Muscle of leg (tissue), 16 donors: ENCODE measurements at places on chromosomes 6 and 20. TPM values are rescaled to one million over a fixed set of nuclear protein-coding genes. Genes with fewer than 3 reads are reported as not detected.

DNA sequence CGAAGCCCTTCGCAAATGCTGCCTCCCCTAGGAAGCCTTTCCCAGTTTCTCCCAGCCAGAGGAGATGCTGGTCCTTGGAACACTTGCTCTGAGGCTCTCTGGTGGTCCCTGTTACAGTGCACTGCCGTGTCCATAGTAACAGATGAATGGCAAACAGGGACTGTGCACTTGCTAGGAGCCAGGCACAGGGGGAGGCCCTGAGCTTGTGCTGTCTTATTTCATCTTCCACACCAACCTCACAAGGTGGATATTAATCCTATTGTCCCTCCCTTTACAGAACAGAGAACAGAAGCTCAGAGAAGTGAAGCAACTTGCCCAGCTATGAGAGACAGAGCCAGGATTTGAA is 19.0 kb downstream of the SRC start:
- DNase-seq: no peak

- no peak for DNase-seq
These were observed 39.4 kb downstream of the MAP7 start for GRCh38 chr6:136510782-136511181.

GRCh38 chr20:62050166-62051120 is 15.2 kb downstream of the TAF4 start:
- no peak for DNase-seq

- no peak for DNase-seq
These were observed 14.1 kb downstream of the OSBPL2 start for GRCh38 chr20:62252342-62252966.

C6orf141 gene
- 2.8 TPM for polyA plus RNA-seq

DNA sequence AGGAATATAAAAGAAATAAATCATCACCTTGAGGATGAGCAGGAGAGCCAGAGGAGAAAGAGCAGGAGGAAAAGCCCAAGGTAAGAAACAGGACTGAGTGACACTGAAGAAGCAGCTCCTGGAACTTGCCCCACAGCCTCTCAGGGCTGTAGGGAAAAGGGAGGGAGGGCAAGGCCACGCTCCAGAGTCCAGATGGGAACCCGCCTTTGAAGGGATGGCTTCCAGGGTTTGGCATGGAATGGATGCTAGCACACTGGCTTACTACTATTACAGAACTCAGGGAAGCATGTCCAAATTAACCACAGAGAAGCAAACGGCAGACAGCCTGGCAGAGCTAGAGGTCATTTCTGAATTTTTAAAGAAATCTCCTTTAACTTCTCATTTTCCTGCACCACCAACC is 26.8 kb downstream of the RALGAPA2 start:
- DNase-seq: no peak

GRCh38 chr20:19880256-19881079 is 122.4 kb downstream of the RIN2 start:
- no peak for DNase-seq

DNA sequence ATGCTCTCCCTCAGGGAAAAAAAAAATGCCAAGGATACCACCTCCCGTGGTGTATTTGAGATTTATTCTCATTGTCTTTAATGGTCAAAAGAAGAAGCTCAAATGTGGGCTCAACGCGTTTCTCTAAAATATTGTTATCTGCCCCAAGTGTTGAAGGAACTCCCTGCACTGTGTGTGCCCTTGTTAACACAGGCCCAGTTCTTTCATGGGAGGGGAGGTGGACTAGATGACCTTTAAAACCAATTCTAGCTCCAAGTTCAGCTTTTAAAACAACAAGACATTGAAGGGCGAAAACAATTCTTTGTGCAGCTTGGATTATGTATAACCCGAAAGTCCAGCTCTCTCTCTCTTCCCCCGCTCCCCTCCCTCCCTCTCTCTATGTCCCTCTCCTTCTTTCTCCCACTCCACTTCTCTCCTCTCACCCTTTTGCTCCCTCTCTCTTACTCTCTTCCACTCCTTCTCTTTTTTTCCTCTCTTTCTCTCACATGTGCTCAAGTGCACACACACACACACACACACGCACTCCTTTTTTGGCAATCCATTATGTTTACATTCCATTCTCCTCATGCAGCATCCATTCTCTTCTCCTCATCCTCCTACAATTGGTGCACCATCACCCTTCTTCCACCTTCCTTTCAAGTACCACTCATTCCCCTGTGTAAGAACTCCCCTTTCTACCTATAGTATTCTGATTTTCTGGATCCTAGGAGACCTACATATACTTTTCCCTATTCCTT is 8.5 kb downstream of the HLA-DMB start:
- peak; percentile 32 for DNase-seq

SLC4A11 gene
- 0.53 TPM for polyA plus RNA-seq

LST1 gene
- polyA plus RNA-seq: 5.0 TPM

DNA sequence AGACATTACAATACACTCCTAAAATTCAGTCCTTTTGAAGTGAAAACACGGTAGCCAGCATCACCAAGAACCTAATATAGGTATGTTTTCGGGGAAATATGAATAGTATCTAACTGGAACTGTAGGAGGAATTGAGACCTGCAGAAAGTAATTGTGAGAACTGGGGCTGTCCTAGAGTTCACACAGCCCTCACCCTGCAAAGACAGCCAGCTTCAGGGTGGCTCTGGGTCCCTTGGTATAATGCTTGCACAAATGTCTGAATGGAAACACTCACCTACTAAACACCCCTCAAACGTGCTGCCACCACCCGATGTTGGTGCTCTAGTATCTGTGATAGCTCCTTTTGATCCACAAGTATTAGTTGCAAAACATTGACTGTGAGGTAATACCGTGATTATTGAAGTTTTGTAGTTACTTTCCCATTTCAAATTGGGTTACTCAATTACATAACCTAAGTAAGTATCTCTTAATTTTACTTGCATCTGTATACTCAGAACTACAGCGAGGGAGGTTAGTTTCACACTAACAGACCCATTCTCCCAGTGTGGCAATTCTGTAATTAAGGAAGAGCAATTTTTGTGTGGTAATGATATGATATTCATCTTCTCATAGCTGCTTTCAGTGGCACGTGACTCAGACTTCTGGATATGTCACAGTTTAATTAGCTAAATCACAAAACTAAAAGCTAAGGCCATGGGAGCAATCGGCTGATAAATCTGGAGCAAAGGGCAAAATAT is 129.5 kb downstream of the INSM1 start:
- DNase-seq: no peak

MYH7B gene
- 73.6 TPM for polyA plus RNA-seq

- peak; percentile 22 for DNase-seq
These were observed 24.1 kb downstream of the NPEPL1 start for GRCh38 chr20:58716476-58717277.

- no peak for DNase-seq
These were observed 12.2 kb upstream of the RSPH3 start for GRCh38 chr6:159012201-159012600.

DNA sequence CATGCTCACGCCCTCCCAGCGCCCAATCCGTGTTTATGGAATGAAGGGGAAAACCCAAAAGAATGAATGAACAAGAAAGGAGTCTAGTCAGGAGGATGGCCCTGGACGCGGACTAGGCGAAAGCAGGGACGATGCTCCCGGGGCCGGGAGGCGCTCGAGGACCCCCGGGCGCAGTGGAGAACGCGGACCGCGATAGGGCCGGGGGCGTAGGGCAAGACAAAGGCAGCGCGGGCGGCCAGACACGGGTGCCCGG is 758 bp downstream of the GCLC start:
- no peak for DNase-seq

GRCh38 chr20:60667641-60668040 is 584.4 kb upstream of the CDH4 start:
- DNase-seq: peak; percentile 16

DNA sequence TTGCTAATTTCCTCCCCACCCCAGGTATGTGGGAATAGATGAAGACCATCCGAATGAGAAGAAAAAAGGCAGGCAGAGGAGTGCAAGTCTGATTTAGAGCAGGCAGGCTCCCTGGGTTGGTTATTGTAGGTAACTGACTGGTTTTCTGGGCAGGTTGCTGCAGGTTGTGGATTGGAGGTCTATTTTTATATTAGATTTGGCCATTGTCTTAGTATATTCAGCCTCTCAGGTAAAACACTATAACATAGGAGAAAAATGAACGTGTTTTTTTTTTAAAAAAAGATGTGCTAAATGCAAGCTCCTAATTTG is 492 bp upstream of the TBC1D7 start:
- no peak for DNase-seq

DNA sequence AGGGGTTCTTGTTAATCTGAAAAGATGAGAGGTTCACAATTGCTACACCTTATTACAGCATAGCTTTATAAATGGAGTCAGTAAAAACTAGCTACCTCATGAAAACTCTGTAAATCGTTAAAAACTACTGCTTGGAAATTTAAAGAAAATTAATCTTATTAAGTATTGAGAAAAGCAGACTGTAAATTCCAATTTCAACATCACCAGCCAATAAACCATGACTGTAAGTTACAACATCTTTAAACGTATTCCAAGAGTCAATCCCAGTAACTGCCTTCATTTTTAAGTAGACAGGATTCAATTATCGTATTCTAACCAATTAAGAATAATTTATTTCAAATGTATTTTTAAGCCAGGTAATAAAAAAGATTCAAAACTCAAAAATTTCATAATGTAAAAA is 70.3 kb downstream of the ATG5 start:
- DNase-seq: no peak

DNA sequence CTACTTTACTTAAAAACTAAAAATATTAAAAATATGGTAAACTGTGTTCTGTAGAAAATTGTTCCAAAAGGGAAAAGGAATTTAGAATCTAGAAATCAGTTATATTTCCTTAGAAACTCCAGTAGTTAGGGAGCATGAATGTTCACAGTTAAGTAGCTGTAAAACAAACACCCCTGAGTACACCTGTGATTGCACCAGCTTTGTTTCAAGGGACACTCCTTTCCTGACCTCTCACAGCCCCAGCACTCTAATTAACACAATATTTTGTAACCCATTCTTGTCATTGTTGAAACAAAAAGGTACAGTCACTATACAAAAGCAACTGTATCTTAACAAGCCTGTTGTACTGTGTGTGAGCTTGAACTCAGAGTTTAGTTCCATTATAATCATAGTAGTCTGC is 72.3 kb downstream of the NCOA7 start:
- DNase-seq: no peak

DNA sequence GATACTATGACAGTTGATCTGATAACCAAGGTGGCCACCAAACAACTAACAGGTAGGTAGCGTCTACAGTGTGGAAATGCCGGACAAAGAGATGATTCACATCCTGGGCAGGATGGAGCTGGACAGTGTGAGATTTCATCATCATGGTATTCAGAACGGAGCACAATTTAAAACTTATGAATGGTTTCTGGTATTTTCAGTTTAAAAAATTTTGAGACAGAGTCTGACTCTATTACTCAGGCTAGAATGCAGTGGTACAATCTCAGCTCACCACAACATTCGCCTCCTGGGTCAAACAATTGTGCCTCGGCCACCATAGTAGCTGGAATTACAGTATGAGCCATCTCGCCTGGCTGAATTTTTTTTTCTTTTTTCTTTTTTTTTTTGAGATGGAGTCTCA is 43.8 kb downstream of the CEP57L1 start:
- DNase-seq: no peak

DNA sequence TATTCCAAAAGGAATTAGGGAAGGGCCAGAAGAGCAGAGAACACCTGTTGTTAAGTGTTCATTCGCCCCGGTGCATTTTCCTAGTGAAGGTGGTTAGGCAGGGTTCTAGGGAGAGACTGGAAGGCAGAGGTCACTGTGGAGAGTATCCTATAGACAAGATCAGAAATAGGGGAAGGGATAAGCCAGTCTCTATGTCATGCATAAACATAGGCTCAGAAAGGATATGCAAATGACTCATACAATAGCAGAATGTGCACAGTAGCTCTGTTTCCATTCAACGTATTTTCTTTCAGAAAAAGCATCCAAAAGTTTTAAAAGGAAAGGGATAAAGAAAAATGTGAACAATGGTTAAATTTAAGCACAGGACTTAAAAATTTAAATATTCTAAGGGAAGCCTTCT is 47.4 kb downstream of the BMP6 start:
- no peak for DNase-seq

ZC2HC1B gene
- polyA plus RNA-seq: not detected

- peak; percentile 70 for DNase-seq
These were observed 162.2 kb downstream of the NKAIN2 start for GRCh38 chr6:123965894-123966293.

DNA sequence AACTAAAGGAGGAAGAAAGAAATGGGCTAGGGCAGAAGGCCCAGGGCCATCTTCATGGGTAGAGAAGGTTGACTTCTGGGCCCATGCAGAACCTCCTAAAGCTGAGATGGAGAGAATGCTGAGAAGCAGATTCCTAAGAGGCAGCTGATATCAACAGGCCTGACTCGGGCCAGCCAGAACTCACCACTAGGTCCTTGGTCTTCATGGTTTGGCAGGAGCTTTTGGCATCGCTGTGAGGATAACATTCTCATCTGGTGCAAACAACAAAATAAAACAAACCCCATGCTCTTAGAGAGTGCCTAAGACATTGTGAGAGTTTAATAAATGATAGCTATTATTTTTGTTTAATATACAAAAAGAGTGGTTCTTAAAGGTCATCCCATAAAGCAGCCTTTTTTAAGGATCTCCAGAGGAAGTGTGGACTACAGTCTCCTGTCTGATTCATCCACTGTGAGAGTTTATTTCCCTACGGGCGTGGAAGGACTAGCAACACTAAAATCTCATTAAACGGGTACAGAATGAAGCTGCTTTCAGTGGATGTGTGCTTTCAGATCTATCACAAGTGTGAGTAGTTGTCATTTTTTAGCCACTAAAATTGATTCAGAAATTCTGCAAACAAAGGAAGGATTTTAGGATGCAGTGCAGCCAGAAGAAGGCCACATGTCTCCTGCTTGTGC is 160.0 kb downstream of the PLCB4 start:
- peak; percentile 25 for DNase-seq

GCM1 gene
- not detected for polyA plus RNA-seq

DNA sequence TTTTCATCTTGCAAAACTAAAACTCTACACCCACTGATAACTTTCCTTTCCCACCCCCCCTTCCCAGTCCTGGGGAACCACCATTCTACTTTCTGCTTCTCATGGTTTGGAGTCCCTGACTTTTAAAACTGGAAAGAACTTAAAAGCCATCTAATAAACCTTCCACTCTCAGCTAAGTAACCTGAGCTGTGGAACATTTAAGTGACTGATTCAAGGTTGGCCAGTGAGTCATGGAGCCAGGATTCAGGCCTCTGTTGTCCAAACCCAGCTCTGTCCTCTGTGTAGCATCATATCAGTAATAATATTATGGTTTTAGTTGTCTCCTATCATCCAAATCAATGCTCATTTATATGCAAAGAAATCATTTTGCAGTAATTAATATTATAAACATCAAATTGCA is 176.0 kb upstream of the NT5E start:
- peak; percentile 28 for DNase-seq

GRCh38 chr20:4972506-4973251 is 28.6 kb downstream of the SLC23A2 start:
- no peak for DNase-seq

PNPLA1 gene
- not detected for polyA plus RNA-seq

- peak; percentile 73 for DNase-seq
These were observed 39.2 kb downstream of the DYNLT1 start for GRCh38 chr6:158605266-158605878.

DNA sequence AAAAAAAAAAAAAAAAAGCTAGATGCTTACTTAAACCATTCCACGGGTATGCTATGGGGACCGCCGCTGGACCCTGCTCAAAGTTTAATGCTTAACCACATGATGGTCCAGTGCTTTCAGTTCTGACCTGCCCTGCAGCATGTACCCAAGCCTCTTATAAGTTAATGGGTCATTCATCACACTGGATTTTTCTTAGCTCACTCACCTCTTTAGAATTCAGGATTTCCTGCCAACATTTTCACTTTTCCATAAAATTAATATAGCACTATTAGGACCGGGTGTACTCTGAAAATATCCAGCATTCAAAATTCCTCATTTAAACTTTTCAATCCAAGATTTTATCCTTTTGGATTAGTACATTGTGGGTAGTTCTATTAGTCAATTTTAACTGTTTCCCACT is 140.8 kb downstream of the ALDH8A1 start:
- no peak for DNase-seq
